ENCODE measurements at places on chromosomes 13 and 19.
A peak's percentile ranks its signal among the peaks of the same experiment; 100 is the strongest.

DNA sequence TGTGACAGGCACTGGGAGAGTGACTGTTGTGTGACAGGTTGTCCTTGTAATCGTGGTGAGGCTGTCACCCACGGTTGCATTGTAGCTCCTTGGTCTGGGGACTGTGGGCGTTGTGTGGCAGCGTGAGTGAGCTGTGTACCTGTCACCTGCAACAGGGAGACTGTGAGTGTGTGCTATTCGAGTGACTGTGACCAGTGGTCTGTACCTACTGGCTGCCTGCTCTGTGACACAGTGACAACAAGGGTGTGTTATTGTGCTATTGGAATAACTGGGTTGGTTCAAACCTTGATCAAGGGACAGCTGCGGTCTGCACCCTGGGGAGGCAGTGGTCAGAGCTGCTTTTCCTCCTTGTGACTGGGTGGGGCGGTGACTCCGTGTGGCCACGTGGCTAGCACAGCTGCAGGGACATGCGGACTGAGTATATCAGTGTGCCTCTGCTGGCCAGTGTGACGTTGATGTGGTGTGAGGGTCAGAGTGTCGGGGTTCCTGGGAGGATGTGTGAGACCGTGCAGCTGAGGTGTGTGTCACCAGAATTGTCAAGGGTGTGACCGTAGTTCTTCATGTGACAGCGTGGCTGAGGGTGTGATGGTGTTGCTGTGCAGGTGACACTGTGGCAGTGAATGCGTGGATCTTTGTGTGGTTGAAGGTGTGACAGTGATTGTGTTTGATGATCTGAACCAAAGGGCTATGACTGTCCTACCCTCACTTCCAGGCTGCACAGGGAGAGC is 10.1 kb upstream of the NFIX start:
- DNase-seq: peak; percentile 78

DNA sequence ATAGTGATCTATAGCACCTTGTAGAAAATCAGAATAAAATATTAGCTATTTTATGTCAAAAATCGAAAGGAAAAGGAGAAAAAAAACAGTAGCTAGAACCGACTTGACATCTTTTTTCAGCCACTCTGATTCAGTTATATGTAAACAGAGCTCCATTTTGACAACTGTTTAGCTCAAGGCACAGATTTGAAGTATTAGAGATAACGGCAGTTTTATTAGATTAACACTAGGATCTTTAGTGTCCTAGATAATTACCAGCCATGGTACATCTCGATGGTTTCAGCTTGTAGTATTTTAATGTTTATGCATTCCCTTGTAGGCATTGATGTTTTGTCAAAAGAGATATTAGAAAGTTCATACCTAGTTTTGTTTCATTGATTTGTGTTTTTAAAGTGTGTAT is 67.3 kb downstream of the PCDH17 start:
- no peak for DNase-seq

DNA sequence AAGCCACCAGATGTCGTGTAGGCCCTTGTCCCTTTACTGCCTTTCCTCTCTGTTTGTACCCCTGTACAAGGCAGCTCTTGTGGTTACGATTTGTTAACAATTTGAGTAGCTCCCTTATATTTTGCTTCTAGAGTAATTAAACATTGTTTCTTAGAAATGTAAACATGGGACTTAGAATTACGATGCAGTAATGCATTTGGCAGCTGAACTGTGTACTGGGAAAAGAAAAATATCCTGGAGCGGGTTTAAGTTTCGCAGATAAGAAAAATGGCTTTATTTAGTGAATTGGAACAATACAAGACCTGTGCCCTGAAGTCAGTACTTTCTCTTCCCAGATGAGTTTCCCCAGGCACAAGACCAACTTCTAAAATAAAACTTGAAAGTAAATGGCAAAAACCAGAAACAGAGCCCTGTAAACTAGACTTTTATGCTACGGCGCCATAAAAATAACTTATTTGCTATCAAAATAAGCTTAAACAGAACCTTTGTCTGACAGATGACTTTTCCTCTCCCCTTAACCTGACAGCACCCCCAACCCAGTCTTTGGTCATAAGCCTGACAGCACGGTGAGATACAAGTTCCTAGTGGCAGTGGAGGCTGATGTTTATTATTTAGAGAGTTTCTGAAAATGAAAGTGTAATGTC is 63.0 kb downstream of the LRCH1 start:
- peak; percentile 48 for DNase-seq

GRCh38 chr13:50396001-50396400 is 380.8 kb downstream of the KCNRG start:
- DNase-seq: no peak

- DNase-seq: peak; percentile 1
These were observed 1.8 kb upstream of the SHD start for GRCh38 chr19:4277191-4277696.

GRCh38 chr19:50050406-50051227 is 24.8 kb downstream of the ZNF473 start:
- peak; percentile 91 for DNase-seq

GRCh38 chr19:12543855-12544254 is 7.4 kb downstream of the ZNF564 start:
- no peak for DNase-seq

DNA sequence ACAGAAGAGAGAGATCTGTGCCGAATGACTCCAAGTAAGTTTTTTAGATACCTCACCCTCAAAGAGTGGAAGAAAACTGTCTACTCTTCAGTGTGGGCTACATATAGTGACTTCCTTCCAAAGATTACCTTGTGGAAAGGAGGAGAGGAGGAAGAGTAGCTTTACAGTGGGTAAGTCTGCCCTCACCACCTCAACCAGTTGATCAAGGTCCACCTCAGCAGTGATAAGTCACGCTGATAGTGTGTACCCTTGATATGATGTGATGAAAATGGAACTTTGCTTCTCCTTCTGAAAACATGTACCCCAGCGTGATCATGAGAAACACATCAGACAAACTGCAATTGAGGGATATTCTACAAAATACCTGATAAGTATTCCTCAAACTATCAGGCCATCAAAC is 20.6 kb downstream of the KLF5 start:
- no peak for DNase-seq

GRCh38 chr13:95656386-95657015 is 12.0 kb upstream of the DZIP1 start:
- no peak for DNase-seq

GRCh38 chr13:111034811-111035210 is 80.3 kb upstream of the ARHGEF7 start:
- DNase-seq: peak; percentile 31

DNA sequence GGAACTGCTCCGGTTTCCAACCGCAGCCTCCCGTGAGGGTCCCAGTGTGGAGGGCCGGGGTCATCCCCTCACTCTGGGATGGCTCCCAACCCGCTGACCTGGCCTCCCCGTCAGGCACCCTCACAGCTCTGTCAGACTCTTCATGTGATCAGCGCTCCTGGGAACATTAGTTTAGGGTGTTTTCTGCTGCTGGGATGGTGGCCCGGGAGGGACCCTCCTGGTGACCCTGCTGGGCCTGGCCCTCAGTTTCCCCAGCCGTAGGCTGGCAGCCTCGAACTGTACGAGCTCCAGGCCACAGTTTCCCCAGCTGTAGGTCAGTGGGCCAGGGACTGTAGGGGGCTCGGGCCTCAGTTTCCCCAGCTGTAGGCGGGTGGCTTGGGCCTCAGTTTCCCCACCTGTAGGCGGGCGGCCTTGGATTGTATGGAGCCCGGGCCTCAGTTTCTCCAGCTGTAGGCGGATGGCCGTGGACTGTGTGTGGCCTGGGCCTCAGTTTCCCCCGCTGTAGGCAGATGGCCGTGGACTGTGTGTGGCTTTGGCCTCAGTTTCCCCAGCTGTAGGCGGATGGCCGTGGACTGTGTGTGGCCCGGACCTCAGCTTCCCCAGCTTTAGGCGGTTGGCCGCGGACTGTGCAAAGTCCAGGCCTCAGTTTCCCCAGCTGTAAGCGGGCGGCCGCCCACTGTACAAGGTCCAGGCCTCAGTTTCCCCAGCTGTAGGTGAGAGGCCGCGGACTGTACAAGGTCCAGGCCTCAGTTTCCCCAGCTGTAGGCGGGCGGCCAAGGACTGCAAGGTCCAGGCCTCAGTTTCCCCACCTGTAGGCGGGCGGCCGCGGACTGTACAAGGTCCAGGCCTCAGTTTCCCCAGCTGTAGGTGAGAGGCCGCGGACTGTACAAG is 1.3 kb upstream of the PTBP1 start:
- no peak for DNase-seq

DNA sequence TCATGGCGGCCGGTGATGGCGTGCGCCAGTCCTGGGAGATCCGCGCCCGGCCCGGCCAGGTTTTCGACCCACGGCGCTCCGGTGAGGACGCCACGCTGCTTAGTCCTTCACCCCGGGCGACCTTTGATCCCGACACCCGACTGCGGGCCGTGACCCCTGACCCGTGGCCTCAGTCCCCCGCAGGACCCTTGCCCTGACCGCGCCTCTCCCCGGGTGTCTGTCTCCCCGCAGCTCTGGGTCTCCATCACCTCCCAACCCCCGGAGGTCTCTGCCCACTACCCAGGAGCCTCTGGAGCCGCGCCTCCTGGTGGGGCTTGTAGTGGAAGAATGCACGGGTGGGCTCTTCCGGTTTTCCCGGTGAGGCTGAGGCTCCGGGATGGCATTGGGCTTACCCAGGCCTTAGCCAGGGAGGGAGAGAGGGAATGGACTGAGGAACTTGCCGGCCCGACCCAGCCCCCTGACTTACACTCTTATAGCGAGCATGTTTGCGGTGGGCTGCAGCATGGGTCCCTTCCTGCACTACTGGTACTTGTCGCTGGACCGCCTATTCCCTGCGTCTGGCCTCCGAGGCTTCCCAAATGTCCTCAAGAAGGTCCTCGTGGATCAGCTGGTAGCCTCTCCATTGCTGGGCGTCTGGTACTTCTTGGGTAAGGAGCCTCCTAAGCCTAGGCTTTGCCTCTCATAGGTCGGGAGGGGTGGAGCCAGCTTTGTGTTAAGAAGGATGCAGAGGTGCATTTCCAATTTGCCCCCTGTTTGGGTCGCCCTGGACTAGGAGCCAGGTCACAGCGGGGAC is 566 bp downstream of the MPV17L2 start:
- no peak for DNase-seq

DNA sequence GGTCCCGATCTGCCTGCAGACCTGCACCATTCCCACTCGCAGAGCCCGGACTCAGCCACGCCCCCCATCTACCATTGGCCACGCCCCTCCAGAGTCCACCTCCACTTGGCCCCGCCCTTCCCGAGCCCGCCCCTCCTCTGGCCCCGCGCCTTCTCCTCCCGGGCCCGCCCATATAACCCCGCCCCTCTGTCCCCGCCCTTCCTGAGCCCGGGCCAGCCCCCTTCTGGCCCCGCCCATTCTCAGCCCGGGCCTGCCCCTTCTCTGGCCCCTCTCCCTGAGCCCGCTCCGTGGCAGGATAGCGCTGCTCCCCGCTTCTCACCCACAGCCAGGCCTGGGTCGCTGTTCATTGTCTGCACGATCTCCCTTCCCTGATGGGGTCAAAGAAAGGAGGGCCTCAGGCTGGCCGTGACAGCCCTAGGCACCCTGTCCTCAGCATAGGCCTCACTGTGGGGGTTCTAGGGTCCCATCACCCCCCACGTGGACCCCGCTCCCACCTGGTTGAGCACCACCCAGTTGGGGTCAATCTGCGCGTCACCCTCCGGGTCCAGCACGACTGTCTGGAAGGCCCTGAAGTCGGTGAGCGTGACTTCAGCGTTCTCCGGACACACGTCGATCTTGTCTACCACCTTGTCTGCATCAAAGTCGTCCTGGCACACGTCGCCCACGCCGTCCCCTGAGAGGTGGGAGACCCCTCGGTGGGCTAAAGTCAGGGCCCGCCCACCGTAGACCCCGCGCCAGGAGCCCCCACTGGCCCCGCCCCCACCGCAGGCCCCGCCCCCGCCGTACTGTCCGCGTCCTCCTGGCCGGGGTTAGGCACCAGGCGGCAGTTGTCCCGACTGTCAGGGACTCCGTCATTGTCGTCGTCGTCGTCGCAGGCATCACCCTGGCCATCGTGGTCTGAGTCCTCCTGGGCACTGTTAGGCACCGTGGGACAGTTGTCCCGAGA is 5.7 kb downstream of the COMP start:
- DNase-seq: peak; percentile 93

DNA sequence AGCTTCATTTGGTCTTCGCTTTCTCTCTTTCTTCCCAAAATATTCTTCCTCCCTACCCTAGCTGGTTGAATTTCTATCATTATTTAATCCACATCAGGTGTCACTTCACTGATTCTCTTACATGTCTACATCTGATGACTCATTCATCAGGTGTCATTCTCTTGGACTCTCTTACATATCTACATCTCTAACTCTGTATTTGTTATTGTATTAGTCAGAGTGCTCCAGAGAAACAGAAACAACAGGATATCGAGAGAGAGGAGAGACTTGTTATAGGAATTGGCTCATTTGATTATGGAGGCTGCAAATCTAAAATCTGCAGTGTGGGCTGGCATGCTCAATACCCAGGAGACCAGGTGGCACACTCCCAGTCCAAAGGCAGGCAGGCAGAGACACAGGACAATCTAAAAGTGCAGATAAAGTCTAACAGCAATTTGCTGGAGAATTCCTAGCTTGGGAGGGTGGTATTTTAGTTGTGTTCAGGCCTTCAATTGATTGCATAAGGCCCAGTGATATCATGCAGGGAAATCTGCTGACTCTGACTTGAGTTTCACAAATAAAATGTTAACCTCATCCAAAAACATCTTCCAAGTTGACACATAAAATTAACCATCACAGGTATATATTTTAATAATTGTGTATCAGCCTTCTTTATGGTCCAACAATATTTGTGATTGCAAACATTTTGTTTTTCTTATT is 541.4 kb upstream of the SLITRK5 start:
- DNase-seq: no peak

DNA sequence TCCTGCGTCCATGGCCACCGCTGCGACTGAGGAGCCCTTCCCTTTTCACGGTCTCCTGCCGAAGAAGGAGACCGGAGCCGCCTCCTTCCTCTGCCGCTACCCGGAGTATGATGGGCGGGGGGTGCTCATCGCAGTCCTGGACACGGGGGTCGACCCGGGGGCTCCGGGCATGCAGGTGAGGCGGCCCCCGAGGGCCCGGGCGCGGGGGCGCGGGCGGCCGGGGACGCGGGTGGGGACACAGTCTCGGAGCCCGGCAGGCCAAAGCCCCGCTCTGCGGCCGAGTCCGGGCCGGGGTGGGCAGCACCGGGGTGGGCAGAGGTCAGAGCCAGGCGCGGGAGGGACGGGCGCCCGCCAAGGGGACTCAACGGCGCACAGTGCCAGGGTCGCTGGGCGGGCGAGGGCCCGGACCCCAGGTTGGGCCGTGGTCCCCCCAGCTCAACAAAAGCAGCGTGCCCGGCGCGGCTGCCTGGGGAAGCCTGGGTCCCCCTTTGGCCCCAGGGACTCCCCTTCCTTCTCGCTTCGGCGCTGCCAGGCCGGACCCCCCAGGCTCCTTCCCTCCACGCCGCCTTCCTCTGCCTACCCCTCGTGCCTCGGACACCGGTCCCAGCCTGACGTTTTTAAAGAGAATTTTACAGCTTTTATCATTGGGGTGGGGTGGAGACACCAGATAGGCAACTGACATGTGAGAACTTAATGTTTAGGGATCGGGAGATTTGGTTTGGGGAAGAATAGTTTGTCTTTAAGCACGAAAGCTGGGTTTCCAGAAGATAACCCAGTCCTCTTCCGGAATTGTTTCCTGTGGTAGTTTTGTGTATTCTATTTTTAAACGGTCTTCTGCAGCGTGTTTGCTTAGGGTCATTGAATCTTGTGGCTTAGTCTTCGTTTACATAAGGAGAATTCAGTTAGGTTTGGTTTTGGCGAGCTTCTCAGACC is 509 bp downstream of the TPP2 start:
- peak; percentile 13 for DNase-seq

- no peak for DNase-seq
These were observed 376.4 kb downstream of the MTUS2 start for GRCh38 chr13:29196409-29197074.

- DNase-seq: no peak
These were observed 194.7 kb downstream of the RBM26 start for GRCh38 chr13:79211377-79211776.

Data from AG08395 (cell line).